ENCODE measurements at places on chromosomes 3 and 15. TPM values are rescaled to one million over a fixed set of nuclear protein-coding genes. Genes with fewer than 3 reads are reported as not detected.

DNA sequence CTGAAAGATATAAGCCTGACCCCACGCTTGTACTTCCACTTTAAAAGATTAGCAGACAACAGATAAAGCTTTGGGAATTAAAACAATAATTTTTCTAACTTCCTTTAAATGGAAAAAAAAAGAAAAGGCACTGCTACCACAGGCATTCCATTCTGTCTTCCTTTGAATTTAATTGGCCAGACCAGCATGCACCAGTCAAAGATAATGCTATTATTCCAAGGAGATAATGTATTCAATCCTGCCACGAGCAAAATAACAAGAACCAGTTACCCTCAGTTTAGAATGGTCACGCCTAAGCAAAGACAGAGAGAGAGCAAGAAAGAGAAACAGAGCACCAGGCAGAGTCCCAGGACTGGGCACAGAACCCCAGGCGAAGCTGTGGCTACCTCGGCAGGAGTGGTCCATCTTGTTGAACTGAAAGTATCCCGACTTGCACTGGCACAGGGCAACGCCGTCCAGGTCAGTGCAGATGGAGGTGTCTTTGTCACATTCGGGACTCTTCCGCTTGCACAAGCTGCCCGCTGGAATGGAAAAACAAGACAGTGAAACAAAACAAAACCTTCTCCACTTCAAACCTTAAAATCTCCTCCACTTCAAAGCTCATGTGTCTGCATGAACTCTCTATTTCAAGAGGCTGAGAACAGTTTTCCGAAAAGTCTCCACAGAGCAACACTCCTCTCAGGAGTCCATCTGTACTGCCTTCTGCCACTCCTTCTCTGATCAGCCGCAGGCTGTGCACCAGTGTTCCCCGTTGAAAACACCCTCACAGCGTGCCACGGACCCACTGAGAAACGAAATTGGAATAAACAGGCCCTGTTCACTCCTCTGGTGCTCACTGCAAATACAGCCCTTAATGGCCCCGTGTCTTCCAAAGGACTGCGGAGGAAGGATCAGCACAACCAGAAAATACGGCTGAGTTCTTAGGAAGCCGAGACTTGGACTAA lies 58.2 kb downstream of the HEG1 start:
- no peak for DNase-seq

DNA sequence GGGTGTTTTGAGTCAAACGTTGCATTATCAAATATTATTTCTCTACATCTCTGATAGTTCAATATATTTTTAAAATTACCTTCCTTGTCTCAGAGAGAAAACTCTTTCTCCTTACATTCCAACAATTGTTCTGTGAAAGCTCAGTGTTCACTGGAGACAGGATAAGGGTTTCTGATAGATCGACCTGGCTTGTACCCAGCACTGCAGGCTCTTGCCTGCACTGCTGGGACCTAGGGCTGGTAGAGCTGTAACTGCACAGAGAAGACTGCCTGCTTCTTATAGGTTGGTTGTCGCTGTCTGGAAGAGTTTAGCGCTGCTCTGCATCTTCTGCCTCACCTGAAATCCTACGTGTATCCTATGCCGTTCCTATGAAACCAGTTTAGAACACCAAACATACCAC lies 249.9 kb upstream of the LRTM1 start:
- no peak for DNase-seq

DNA sequence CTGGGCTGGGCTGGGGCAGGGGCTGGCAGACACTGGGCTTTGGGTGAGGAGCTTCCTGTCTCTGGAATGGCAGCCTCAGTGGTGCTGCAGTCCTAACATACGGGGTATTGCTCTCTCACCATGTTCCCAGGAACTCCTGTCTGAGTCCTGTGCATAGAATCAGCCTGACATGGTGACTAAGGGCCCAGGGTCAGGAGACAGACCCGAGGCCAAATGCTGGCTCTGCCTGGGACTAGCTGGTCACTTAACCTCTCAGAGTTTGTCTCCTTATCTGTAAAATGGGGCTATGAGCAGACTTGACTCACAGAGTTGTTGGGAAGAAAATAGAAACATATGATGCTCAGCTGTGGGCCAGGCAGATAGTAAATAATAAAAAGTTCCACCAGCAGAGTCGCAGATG lies 28.3 kb downstream of the PRKCD start:
- DNase-seq, result no peak

DNA sequence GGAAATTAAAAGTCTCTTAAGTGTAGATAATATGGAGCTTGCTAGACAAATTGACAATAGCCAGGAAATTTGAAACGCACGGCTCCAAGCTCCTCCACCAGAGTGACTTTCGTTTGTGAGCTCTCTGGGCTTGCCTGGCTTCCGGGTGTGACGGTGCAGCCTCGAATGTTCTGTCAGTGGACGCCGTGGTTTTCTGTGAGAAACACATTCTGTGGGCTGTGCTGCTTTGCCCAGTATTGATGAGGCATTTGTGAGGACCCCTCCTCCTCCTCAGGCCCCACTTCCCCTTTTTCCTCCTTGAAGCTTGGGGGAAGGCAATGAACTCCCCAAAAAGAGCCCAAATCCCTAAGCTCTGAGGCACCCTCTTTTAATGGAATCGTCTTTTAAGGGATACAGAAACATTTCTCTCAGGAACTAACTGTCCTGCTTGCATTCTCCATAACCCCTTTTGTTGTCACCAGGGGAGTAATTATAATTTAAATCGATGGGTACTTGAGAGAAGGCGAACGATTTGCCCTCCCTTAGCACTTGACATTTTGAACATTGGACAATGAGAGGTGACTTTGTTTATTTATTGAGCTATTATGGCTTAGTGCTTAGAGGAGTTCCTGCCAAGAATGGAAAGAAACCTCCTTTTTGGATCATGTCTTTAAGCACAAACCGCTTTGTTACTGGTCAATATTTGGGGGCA lies 40.8 kb downstream of the POLR2M start:
- peak; percentile 43 for DNase-seq

- DNase-seq, result no peak
These were observed 124.1 kb downstream of the GADL1 start for GRCh38 chr3:30770387-30770786.

- no peak for DNase-seq
These were observed 148.5 kb upstream of the NAALADL2 start for GRCh38 chr3:174710612-174711011.

- peak; percentile 81 for DNase-seq
These were observed 36.1 kb upstream of the MYO5C start for GRCh38 chr15:52331490-52332240.

DNA sequence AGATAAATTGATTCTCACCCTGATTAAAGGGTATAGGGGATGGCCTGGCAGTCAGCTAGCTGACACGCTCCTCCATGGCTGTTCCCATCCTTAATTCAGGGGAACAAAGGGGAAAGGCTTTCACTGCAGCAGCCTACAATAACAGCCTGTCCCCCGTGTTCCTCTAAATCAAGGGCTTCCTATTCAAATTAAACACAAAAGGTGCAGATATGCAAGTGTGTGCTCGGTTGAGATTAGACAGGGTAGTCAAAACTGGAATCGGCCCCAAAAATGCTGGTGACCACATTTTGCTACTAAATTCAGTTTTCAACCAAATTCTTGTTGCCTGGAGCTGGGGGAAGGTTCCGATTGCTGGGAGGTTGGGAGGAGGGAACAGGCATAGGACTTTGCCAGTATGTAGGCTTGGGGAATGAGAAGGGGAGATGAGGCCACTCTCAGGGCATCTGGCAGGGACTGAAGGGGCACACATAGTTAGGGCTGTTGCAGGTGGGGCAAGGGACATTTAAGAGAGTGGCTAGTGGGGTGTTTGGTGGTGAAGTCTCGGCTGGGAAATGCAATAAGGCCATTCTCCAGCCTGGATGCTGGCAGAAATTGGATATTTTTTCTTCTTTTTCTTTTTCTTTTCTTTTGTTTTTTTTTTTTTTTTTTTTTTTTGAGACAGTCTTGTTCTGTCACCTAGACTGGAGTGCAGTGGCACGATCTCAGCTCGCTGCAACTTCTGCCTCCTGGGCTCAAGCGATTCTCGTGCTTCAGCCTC lies 32.9 kb upstream of the CTSH start:
- DNase-seq, result no peak

- DNase-seq, result no peak
These were observed 15.2 kb downstream of the LOXL1 start for GRCh38 chr15:73941449-73941848.

GRCh38 chr3:195394700-195395099 lies 48.1 kb downstream of the ACAP2 start:
- no peak for DNase-seq

GRCh38 chr15:46260937-46261336 lies 626.1 kb downstream of the SQOR start:
- DNase-seq, result no peak

DNA sequence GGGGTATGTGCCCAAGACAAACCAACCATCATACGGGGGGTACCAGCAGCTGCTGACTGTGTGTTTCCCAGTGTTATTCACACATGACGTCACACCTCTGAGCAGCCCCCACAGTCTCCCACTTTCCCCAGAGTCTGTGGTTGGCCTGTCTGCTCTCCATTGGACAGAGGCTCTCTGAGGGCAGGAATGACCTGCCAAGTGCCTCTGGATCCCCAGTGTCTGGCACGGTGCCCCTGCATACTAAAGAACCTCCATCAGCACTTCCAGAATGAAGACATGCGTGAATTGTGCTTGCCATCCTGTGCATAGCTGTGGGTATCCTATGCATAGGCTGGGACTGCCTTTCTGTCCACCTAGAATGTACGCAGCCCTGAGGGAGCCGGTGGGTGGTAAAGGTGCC lies 3.5 kb upstream of the CCDC9B start:
- no peak for DNase-seq

DNA sequence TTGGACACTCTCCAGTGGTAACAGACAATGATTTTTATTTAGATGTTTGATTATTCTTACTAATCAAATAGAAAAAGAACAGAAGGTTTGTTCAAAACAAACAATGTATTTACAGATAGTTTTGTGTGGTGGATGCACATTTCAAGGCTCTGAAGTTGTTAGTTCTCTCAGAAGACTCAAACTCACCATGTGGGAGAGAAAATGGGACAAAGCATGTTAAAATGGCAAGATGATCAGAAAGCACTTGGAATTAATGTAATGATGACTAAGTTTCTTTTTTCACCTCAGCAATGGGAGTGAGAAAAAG lies 450.5 kb upstream of the KCNMB2 start:
- no peak for DNase-seq

DNA sequence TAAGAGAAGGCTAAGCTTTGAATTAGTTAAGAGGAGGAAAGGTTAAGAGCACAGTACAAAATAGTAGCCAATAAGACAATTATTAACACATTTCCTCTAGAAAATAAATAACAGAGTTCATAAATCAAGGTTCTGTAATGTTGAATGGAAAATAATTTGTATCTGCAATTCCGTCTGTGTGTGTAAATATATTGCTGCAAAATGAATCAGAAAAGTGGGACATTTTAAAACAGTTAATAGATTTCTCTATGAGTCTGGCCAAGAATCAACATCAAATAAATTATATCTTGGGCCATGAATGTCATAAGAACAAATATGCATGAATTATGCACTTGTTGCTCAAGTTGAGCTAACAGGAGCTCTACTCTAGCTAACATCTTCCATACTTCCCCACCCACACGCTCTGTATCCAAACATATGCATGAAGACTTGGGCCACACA lies 14.2 kb upstream of the SUCNR1 start:
- DNase-seq, result no peak

DNA sequence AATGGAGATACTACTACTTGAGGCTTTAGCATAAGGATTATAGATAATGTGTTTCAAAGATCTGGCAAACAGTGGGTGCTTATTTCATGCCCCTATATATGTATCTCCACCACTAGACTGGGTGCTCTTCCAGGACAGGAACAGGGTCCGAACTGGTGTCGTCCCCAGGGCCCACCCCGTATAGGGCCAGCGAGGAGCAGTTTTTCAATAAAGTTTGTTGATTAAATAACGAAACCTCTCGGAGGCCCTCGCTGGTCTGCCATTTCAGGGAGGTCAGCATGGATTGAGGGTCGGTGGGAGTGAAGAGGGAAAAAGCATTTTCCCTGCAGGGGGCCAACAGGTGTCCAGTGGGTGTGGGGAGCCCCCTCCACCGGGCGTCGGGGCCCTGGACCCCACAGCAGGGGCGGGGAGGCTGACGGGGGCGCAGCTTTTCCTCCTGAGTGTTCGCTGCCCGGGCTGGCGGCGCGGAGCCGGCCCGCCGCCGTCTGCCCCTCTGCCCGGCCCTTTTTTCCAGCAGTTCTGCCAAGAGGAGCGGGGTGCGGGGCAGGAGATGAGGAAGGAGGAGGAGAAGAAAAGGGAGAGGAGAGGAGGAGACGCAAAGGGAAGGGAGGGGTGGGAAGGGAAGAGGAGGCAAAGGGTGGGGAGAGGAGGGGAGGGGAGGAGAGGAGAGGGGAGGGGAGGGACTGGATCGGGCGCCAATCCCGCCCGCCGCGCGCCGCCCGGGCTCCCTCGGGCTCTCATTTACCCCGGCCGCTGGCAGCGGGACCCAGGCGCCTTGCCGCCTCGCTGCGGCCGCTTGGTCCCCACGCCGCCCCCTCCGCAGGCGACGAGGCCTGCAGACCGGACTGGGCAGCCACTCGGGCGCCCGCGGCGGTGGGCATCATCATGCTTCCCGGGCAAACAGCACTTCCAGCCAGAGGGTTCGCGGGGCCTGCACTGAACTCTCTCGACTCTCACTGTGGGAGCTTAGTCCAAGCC lies 66.3 kb downstream of the ISG20 start:
- no peak for DNase-seq

GRCh38 chr3:191425322-191425734 lies 35.6 kb upstream of the PYDC2 start:
- no peak for DNase-seq

The CEP63 gene
- 27.7 TPM for total RNA-seq

The PAQR5 gene
- total RNA-seq, result not detected

The CP gene
- total RNA-seq, result not detected

The NR2E3 gene
- total RNA-seq, result not detected

The IL5RA gene
- not detected for total RNA-seq

The CHDH gene
- total RNA-seq, result 0.05 TPM

The EPHB1 gene
- 1.4 TPM for total RNA-seq

The ACP3 gene
- not detected for total RNA-seq

The HDC gene
- 0.13 TPM for total RNA-seq

The DCLK3 gene
- total RNA-seq, result not detected

The TEX55 gene
- not detected for total RNA-seq

The ARNT2 gene
- not detected for total RNA-seq

The C2CD4A gene
- total RNA-seq, result not detected

Measured in activated CD8-positive, alpha-beta T cell treated with anti-CD3 and anti-CD28 coated beads, Interleukin-2, amount 10 ng/mL, durations not matched to agents 7 days and 5 days (primary cell).